ENCODE measurements at places on chromosomes 5 and 9.

DNA sequence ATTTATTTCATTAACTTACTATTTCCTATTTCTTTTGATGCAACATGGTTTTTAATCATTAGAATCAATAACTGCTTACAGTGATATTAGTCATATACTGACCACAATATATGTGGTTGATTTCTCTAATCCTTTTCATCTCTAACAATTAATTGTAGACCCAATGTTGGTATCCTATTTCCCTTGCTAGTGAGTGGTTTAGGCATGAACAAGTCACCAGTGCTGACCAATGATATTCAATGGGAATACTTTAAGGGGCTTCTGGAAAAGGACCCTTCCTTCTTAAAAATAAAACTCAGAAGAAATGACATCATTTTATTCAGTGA lies 672.4 kb upstream of the GRAMD2B start:
- no peak for DNase-seq

DNA sequence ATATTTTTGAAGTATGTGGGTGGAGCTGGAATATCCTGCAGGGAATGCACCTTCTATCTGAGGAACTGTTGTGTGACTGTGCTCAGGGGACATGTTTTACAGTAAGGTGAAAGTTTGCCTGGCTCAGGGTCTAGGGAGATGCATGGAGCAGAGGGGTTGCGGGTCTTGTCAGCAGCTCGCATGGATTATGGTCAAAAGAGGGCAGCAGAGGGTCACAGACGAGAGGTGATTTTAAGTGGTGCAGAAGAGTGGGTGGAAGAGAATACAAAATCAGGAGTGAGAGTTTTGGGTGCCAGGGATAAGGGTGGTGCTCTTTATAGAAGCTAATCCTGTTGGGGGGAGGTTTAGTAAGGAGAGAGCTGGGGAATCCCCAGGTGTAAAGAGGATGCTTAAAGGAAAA lies 53.5 kb upstream of the GRIN3A start:
- DNase-seq = no peak

- no peak for DNase-seq
Measured at GRCh38 chr5:68279984-68280383, 64.4 kb downstream of the PIK3R1 start.

DNA sequence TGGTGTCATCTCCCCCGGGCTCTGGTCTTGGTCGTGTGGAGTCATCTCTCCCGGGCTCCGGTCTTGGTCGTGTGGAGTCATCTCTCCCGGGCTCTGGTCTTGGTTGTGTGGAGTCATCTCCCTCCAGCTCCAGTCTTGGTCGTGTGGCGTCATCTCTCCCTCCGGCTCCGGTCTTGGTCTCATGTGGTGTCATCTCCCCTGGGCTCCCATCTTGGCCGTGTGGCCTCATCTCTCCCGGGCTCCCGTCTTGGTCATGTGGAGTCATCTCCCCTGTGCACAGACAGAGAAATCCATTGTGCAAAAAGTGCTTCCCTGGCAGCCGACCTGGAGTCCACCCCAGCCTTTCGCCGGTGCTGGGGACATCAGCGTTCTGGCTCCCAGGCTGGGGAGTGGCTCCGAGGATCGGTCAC lies 91.1 kb upstream of the CACNA1B start:
- no peak for DNase-seq

GRCh38 chr5:127373858-127374491 lies 83.4 kb downstream of the MEGF10 start:
- no peak for DNase-seq

GRCh38 chr9:88313364-88314220 lies 74.7 kb upstream of the SPIN1 start:
- peak; percentile 60 for DNase-seq

DNA sequence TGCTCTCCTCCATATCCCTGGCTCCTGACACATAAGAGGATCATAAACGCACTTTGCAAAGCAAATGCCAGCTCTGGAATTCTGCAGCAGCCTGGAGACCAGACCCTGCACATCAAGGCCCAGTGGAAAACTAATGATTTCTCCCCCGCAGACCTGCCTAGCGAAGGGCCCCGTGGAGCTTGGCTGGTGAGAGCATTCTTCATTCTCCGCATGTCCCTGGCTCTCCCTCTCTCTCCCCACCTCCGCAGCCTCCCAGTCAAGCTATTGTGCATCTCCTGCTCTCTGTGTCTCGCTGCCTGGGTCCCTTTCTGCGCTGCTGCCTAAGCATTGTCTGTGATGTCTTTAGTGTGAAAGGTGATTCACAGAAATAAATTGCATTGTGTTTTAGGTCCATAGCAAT lies 46.7 kb downstream of the GRIA1 start:
- DNase-seq = no peak

DNA sequence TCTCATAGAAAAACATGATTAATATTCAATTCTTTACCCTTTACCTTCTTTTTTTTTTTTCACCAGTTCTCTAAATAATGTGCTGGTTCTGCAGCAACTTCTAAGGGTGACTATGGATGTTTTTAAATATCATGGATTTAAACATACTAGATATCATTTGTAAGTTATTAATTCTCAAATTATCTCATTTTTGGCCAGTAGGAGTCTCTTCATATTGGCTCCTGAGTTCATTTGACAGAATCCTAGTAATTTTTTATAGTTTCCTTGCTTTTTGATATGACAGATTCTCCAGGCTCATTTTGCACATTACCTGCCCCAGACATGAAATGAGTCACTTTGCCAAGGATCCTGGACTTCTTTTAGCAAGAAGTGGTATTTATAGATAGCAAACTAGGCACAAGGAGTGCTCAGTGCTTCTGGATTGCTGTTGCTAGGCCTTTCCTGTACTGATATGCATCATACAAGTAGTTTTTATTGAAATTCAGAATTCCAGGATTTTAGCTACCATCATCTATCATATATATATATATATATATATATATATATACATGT lies 201.3 kb upstream of the IL12B start:
- no peak for DNase-seq

All from activated T-cell treated with anti-CD3 and anti-CD28 coated beads, Interleukin-2, amount 50 U/mL, for 24 hours (primary cell).